ENCODE measurements at places on chromosomes 12 and 14.

DNA sequence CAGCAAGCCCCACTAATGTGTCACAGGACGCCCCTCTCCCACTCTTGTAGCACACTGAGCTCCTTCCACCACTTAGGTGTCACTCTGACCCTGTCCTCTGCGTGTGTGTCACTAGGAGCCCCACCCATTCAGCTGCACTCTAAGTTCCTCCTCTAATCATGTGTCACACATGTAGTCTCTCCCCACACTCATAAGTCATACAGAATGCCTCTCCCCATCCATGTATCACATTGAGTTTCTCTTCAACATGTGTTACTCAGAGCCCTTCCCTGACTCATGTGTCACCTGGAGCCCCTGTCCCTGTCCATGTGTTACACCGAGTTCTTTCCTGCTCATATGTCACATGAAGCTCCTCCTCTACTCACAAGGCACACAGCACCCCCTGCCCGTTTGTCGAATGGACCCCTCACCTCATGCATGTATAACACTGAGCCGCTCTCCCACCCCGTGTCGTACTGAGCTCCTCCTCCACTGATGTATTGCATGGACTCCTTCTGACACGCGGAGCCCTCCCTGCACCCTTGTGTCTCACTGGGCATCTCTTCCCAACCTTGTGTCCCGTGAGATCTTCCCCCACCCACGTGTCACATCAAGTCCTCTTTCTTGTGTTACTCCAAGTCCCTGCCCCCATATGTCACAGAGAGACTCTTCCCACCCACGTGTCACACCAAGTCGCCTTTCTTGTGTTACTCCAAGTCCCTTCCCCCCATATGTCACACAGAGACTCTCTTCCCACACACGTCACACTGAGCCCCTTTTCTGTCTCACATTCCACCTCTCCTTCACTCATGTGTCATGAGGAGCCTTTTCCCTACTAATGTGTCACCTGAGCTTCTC, 31.0 kb downstream of the RTL1 start:
- DNase-seq: no peak

- DNase-seq: no peak
These were observed 120.6 kb upstream of the CDKN3 start for GRCh38 chr14:54275997-54276725.

DNA sequence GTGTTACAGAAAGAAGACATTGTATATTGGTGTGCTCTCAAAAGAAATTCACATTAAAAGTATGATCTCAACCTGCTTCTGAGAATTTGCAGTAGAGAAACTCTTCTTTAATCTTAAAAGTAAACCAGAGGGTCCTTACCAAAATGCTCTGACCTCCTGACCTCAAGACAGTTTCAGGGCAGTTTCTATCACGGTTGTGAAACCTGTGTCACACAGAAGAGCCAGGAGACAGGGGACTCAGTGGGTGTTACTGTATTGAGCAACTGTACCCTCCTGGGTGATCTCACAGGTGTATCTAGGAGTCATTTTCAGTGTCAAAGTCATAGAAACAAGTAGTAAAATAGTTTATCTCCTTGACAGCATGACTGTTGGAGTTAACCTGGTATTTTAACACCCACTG, 178.0 kb downstream of the GRIP1 start:
- no peak for DNase-seq

DNA sequence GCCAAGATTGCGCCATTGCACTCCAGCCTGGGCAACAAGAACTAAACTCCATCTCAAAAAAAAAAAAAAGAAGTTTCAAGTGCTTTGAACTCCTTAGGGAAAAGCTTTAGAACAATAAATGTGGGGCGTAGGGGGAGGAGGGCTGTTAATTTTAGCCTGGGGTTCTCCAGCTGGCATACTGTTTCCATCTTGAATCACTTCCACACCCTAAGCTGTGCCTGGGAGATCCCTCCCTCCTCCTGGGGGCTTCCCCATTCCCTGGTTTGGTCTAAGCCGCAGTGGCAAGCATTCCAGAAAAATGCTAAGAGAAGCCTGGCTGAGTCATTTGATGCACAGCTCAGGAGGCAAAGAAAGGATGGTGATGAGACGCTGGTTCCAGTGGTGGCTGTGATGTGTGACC, 2.3 kb upstream of the ZNF384 start:
- DNase-seq: peak; percentile 40

DNA sequence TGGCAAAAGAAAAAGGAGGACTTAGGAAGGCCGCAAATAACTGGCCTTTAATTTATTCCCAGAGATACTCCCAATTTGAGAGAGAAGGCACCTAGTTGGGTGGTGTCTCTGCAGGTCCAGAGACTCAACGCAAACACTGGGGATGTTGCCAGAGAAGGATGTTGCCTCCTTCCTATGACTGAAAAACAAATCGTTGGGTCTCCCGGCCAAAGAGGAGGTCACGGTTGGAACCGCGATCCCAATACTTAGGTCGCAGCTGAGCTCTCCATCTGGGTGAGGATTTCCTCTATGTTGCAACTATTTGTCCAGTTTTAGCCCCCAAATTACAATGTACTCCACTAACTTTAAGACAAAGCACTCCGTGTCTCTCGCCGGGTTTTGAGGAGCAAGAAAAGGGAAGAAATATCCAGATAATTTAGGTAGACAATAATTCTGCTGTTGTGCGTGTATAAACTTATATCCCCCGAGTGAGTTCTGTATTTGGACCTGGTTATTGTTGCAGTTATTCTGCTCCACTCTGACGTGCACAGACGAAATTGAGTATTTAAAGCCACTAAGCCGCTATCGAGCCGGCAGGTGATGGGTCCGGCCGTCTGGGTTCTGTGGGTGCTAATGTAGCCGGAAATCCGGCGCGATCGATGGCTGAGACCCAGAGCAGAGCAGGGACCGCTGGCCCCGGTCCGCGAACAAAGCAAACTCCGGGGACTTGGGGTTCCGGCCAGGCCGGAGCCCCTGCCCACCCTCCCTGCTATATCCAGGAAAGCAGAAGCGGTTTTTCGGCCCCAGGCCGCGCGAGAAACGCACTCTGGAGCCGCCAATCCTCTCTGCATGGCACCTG, 5.7 kb downstream of the HOXC12 start:
- no peak for DNase-seq

GRCh38 chr12:124632519-124632984, 65.1 kb upstream of the NCOR2 start:
- no peak for DNase-seq

- DNase-seq: no peak
These were observed 6.3 kb upstream of the MAP1LC3B2 start for GRCh38 chr12:116552773-116553373.

GRCh38 chr14:75860561-75861160, 121.1 kb downstream of the TGFB3 start:
- no peak for DNase-seq

All from GM04504 (cell line).